ENCODE measurements at places on chromosomes 1 and 21.

DNA sequence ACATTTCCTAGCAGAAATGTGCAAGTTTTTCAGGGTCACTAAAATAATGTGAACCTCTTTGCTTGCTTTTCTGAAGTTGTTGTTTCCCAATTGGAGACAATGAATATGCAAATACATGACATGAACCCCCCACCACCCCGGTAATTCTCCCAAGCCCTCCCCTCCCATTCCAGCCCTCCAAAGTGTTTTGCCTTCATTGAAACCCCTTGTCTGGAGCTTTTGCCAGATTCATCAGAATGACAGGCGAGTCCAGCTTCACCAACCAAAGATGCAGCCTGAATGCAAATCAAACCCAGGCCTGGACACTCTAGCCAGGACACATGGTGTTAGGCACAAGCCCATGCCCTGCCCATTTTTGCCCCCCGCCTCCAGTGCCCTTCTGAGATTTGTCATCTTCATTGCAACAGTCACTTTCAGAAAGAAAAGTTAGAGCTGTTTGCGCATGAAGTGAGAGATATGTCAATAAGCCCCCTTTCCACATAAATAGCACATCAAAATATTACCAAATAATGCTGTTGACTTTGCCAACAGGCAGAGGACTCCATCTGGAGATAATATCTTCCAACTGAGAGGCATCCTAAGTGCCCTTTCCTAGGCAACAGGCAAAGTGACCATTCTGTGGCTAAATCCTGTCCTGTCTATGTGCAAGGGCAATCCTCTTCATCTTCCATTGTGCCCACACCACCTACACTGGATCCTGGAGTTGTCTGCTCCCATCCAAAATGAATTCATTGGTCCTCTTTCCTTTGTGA is 145.6 kb upstream of the NFIA start:
- H3K27ac ChIP-seq: no peak overlapping the region
- peaks cover 7% of the 10 kb centered on the region for H3K27me3 ChIP-seq
- peaks cover 2% of the 10 kb centered on the region for H3K4me1 ChIP-seq
- no peaks in the 10 kb centered on the region for H3K36me3 ChIP-seq
- DNase-seq: no peak

- peaks cover 45% of the 10 kb centered on the region for H3K27me3 ChIP-seq
- no peak overlapping the region for H3K4me3 ChIP-seq
- H3K4me1 ChIP-seq: peaks cover 3% of the 10 kb centered on the region
- DNase-seq: no peak
- no peaks in the 10 kb centered on the region for H3K36me3 ChIP-seq
Measured at GRCh38 chr1:214215583-214215982, 65.4 kb upstream of the SMYD2 start.

DNA sequence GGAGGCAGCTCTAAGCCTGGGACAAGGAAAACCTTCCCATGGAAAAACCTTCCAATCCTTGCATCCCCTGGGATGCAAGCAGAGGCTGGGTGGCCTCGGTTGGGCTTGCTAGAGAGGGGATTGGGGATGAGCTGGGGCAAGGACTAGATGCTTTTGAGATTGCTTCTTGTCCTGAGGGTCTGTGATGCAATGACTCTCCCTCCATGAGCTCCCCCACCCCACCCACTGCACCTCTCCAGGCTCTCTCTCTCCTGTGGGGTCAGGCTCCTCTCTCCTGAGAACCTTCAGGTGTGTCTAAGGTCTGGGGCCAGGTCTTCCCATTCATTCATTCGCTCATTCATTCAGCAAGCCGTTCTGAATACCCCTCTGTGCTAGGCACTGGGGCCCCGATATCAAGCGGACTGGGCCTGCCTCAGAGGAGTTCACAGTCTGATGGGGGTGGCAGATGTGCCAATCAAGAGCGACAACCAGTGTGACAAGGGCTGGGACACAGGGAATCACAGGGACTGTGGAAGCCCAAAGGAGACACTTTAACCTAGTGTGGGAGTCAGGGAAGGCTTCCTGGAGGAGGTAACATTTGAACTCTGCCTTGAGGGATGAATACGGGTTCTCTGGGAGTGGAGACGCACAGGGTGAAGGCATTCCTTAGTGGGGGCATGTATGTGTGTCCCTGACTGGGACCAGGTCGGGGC is 6.5 kb downstream of the LDLRAD1 start:
- H3K27me3 ChIP-seq: peaks cover 5% of the 10 kb centered on the region
- no peaks in the 10 kb centered on the region for H3K4me1 ChIP-seq
- DNase-seq: no peak
- no peak overlapping the region for H3K4me3 ChIP-seq

DNA sequence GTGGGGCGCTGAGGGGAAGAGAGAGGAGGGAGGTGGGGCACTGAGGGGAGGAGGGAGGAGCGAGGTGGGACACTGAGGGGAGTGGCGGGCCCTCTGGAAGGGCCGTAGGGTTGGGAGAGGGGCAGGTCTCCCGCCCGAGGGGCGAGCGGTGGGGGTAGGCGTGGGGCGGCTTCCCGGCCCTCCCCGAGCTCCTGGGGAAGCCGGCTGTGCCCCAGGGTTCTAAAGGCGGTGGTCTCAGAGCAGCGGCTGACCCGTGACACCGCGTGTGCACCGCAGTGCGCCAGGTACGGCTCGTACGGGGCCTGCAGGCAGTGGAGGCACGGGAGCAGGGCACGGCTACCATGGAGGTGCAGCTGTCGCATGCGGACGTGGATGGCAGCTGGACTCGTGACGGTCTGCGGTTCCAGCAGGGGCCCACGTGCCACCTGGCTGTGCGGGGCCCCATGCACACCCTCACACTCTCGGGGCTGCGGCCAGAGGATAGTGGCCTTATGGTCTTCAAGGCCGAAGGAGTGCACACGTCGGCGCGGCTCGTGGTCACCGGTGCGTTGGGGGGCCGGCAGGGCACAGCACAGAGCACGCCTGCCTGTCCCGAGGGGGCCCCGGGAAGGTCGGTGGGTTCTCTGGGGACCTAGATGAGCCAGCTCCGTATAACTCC is 68.5 kb downstream of the OBSCN start:
- peak; percentile 6 for DNase-seq
- peak overlapping the region; percentile 67 for H3K4me3 ChIP-seq
- peaks cover 4% of the 10 kb centered on the region for H3K4me1 ChIP-seq

DNA sequence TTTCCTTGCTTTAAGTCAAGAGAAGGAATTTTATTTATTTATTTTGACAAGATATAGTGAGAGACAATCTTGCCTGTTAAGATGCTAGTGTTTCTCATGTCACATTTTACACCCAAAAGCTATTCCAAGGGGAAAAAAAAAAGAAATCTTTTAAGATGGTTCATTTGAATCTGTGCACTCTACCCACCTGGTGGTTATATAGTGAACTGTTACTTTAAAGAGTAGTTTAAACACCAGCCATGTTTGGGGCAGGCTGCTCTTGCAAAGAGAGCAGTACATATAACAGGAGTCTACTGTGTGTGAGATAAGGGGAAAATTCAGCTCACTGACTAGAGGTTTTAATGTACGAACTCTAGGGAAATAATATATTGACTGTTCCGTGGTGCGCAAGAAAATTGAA is 3.3 kb upstream of the ELAVL4 start:
- peaks cover 26% of the 10 kb centered on the region for H3K27me3 ChIP-seq
- no peaks in the 10 kb centered on the region for H3K36me3 ChIP-seq
- no peak for DNase-seq
- peaks cover 8% of the 10 kb centered on the region for H3K4me1 ChIP-seq
- no peak overlapping the region for H3K4me3 ChIP-seq

DNA sequence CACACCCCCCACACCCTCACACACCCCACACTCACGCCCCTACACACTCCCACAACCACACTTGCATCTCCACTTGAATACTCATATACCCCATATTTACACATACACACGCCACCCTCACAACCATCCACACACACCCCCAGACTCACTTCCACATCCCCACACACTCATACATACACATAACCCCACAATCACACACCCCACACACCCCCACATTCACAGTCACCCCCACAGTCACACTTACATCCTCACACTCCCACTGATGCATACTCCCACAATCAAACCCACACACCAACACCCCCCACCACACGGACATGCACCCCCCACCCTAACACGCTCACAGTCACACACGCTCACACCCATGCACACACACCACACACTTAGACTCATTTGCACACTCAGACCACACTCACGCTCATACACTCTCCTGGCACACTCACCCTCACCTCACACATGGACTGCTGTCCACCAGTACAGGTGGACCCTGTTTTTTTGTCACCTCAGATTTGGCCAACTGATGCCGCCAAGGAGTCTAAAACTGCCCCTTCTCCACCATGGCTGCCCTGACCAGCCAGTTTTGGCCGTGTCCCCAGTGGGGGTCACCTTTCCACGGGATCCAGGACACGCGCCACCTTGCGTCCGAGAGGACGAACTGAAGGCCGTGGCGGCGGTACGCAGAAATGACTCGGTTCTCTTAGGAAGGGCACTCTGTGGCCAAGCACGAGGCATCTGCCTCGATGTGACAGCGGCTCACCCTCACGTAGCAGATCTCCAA is 45.3 kb upstream of the EDN2 start:
- H3K4me1 ChIP-seq: no peaks in the 10 kb centered on the region
- H3K36me3 ChIP-seq: peaks cover 66% of the 10 kb centered on the region
- no peak for DNase-seq
- peak overlapping the region; percentile 2 for H3K27ac ChIP-seq
- no peaks in the 10 kb centered on the region for H3K27me3 ChIP-seq
- no peak overlapping the region for H3K4me3 ChIP-seq

- H3K4me1 ChIP-seq: peaks cover 4% of the 10 kb centered on the region
- no peak overlapping the region for H3K27ac ChIP-seq
- peaks cover 43% of the 10 kb centered on the region for H3K27me3 ChIP-seq
Measured at GRCh38 chr1:84887261-84887934, 5.6 kb downstream of the LPAR3 start.

DNA sequence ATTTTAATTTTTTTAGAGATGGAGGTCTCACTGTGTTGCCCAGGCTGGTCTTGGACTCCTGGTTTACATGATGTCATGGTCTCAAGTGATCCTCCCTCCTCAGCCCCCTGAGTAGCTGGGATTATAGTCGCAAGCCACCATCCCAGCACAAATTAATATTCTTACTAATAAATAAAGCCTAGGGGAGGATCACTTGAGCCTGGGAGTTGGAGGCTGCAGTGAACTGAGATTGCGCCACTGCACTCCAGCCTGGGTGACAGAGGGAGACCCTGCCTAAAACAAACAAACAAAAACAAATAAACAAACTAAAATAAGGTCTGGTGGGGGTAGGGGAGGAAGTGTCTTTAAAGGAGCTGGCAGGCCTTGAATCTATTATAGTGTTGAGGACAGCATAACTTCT is 8.7 kb upstream of the GADD45A start:
- H3K27me3 ChIP-seq: peaks cover 20% of the 10 kb centered on the region
- H3K4me3 ChIP-seq: no peak overlapping the region
- peaks cover 24% of the 10 kb centered on the region for H3K4me1 ChIP-seq
- H3K36me3 ChIP-seq: no peaks in the 10 kb centered on the region

DNA sequence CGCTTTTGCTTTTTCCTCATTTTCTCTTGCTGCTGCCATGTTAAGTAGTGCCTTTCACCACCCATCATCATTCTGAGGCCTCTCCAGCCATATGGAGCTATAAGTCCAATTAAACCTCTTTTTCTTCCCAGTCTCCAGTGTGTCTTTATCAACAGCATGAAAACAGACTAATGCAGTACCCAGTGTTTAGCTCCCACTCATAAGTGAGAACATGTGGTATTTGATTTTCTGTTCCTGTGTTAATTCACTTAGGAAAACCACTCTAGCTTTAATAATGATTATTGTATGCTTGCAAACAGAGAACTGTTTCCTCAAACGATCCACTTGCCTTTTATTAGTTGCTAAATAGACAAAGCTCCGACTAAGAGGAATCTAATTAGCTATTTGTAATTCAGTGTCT is 43.3 kb downstream of the IL23R start:
- no peak overlapping the region for H3K4me3 ChIP-seq
- H3K27ac ChIP-seq: no peak overlapping the region
- DNase-seq: no peak
- no peaks in the 10 kb centered on the region for H3K27me3 ChIP-seq
- H3K36me3 ChIP-seq: no peaks in the 10 kb centered on the region
